ENCODE measurements at places on chromosomes 12 and 14.
A peak's percentile ranks its signal among the peaks of the same experiment; 100 is the strongest.

GRCh38 chr12:100356644-100357223 is at the start of gene SLC17A8:
Gene SLC17A8 (plus strand): TSS chr12:100357074. CDS start chr12:100357392, 318 bp downstream.
- DNase-seq, result no peak

DNA sequence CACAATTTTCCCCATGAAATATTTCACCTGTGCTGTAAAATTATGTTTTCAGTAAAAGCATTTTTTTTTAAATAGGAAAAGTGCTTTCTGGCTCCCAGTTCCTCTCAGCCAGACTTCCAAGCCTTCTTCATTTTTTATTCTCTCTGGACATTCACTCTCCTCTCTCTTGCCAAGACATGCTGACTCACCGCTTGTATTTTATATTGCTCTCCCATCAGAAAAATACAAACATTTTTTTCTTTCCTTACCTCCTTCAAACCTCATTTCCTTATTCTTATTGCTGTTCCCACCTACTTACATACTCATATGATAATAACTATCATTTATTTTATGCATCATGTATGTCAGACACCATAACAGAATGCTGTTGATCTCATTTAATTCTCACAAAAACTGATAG is 37.7 kb upstream of the ZNF641 start:
- DNase-seq, result no peak

GRCh38 chr12:99984271-99985128 is at the start of gene ANKS1B:
Gene ANKS1B (minus strand): TSS chr12:99984936. CDS start chr12:99984237, 699 bp downstream.
- DNase-seq, result no peak

- DNase-seq, result no peak
Measured at GRCh38 chr14:102878174-102878969, 44.1 kb upstream of the AMN start.

- peak; percentile 28 for DNase-seq
Measured at GRCh38 chr14:101960225-101960624, 4.1 kb upstream of the DYNC1H1 start.

DNA sequence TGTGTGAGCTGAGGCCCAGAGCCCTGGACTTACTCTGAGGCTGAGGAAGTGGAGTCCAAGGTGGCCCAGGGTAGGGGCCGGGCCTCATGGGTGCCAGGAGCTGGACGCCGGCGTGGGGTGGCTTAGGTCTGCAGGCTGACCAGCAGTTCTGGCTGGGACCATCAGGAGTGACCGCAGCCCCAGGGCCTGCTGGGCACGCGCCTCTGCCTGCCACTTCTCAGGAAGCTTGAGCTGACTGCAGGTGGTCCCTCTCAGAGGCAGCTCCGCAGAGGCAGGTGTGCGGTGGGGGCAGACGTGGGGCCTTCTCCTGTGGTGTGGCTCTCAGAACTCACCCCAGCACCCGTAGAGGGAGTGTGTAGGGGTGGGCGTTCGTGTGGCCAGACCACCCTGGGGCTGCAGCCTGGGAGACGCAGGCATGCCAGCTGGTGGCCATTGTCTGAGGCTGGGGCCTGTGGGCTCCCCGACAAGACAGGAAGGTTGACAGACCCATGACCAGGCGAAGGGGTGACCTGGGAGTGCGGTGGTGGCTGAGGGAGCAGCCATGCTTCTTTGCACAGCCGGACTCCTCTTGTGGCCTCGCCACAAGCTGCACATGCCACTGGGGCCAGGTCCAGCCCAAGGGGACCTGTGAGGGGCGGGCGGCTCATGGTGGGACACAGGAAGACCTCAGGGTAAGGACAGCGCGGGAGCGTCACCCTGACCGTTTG is 40.0 kb upstream of the TEX22 start:
- no peak for DNase-seq

GRCh38 chr14:24456980-24457379 is 14.4 kb upstream of the SDR39U1 start:
- DNase-seq, result no peak

GRCh38 chr12:9124383-9125031 is 8.8 kb upstream of the A2M start:
- no peak for DNase-seq

DNA sequence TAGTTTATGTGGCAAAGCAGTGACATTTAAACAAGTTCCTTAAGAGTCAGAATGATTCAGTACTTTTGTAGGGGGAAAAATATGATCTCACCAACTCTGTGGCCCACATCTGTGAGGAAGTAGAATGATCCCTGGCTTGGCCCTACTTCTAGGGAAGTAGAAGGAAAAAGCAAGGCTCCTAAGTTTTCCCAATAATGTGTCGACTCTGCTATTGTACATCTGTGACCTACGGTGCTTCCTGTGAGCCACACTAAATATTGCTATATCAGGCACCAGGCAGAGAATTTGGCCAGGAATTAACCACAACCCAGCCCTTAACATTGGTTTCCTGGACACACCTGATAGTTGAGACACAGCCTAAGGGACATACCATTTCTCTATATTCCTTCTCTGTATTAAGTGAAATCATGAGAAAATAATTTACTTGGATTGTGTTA is 9.3 kb upstream of the NID2 start:
- no peak for DNase-seq

DNA sequence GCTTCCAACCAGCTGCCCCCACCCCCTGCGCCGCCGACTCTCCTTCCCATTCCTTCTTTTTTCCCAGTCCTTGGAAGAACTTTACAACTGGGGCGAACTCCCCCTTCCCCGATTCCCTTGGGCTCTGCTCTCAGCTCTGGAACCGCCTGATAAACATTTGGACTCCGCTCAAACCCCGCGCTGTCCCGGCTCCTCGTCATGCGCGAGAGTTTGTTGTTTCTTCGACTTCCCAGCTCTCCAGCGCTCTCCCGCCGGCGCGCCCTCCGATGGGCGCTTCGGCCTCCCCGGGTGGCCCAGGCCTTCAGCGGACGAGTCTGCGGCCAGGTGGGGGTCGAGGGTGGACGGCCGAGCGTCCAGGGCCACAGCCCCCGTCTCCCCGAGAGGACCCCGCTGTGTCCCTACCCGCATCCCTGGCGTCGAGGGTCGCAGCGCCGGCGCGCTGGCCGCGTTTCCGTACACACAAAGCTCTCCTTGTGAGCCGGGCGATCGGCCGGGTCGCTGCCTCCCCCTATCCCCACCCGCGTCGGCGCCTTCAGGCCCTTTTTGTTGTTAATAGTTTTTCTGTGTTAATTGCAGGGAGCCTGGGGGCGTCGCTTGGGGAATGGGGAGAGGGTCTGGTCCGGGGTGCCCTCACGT is 847 bp downstream of the MMP14 start:
- DNase-seq, result no peak

GRCh38 chr12:53577941-53578352 is 48.2 kb downstream of the ATF7 start:
- no peak for DNase-seq

- no peak for DNase-seq
Measured at GRCh38 chr12:15001733-15002382, 29.0 kb downstream of the PDE6H start.

- DNase-seq, result no peak
Measured at GRCh38 chr14:23561873-23562821, 5.4 kb downstream of the AP1G2 start.

DNA sequence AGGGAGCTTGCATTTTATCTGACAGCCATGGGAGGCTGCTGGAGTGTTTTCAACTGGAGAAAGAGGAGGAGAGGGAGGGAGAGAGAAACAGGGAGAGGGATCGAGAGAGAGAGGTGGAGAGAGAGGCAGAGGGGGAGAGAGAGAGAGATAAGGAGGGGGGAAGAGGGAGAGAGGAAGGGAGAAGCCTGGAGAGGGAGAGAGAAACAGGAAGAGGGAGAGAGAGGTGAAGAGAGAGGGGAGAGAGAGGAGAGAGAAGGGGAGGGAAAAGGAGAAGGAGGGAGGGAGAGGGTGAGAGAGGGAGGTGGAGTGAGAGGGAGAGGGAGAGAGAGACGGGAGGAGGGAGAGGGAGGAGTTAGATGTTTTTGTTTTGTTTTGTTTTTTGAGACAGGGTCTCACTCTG is 45.6 kb downstream of the DNAH10 start:
- DNase-seq, result no peak

DNA sequence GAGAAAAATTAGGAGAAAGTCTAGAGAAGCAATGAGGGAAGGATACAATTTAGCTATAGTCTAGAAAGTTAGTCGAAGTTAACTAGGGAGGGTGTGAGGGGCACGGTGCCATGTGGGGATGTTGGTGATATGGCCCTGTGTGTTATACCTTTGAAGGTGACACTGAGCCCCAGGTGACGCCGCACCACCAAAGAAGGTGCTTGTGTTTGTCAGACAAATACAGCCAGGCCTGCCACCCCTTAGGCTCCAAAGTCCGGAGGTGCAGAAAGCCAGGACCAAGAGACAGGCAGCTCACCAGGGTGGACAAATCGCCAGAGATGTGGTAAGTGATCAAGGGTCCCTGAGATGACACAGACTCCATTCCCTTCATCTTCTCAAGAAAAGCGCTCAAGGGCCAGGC is 1.1 kb downstream of the C1S start:
- no peak for DNase-seq

GRCh38 chr12:89984846-89985245 is 276.2 kb upstream of the ATP2B1 start:
- no peak for DNase-seq

GRCh38 chr12:132162508-132163031 is 18.3 kb downstream of the NOC4L start:
- no peak for DNase-seq

DNA sequence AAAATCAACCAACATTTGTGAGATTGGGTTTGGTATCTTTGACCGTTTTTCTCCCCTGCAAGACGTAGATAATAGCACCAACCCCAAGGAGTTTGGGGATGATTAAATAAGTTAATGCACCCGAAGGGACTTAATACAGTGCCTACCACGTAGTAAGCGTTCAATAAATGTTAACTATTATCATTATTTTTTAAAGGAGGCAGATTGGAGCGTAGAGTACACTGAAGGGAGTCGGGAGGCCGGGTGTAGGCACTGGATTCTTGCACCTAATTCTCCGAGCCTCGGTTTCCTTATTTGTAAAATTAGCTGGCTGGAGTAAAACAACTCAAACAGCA is 367 bp upstream of the FRS2 start:
- DNase-seq, result no peak

GRCh38 chr12:6391013-6391412 is 7.1 kb downstream of the LTBR start:
- DNase-seq, result no peak

GRCh38 chr14:50608302-50608851 is 48.4 kb downstream of the ATL1 start:
- DNase-seq, result no peak

DNA sequence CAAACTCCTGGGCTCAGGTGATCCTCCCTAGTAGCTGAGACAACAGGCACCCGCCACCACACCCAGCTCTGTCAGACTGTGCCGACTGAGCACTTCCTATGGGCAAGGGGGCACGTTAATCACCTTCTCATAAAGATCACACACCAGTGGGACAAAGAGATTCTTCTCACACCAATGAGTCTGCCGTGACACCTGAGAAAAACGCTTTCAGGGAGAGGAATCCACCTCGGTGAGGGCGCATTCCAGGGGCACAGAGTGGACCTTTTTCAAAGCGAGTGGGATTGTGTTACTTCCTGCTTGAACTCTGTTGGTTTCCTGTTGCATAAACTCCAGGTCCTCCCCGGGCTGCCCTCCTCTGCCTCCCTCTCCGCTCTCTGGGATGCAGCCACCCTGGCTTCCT is 17.5 kb upstream of the SCARB1 start:
- no peak for DNase-seq

- DNase-seq, result peak; percentile 71
Measured at GRCh38 chr14:68911594-68912227, 67.4 kb downstream of the ACTN1 start.
